SK-N-DZ (cell line): ENCODE measurements at places on chromosomes 12 and 14.

DNA sequence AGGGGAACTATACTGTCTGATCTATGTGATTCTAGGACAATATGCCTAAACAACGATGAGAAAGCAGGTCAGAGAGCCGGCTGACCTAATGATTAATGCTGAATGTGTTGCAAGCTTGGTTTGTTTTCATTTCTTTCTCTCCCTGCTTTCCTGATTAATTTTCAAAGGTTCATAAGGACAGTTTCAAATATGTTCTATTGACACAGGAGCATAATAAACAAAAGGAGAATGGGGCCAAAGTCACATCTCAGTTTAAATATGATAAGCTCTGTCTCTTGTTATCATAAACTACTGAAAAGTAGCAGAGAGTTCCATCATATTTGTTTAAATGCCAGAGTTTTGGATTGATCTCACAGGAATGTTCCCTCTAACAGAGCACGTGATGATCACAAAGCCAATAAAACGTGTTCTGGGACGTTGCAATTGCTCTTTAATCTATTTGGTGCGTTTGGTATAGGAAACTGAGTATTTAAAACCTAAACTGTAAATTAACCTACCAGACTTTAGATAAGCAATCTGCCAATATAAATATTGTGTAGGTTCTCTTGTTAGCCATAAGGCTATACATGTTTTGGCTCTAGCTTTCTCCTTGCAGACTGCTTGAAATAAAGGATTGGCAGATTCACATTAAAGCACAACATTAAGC, 3.7 kb upstream of the HSD17B6 start:
- no peak for DNase-seq

DNA sequence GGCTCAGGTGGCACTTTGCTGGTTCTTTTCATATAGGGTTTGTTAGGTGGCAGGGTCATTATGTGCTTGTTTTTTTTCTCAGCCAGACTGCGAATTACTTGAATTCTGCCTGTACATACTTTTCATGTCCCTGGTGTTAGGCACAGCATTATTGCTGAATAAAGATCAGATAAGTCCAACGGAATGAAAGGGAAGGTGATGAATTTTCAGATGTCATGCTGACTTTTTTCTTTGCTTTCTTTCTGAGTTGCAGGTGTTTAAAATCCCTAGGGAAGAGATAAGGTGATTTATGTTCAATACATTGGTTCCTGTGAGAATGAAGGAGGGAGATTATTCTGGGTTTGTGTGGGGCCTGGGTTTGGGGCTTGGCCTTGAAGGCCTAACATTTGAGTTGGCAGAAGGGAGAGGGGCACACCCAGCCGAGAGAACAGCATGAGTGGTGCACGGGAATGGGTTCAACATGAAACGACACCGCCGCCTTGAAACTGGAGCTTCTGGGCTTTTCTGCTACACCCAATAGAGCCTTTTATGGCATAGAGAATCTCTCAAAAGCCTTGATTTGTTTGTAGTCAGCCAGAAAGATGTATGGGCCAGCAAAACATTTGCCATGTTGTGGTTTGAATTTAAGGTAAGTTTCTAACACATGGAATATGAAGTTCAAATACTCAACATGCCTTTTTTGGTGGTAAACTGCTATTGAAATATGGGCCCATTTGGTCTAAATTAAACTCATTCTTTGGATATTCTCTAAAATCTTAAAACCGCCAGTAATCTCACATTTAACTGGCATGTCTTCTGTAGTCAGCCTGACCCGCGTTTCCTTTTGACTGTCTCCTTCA, 477.0 kb downstream of the PCNX1 start:
- no peak for DNase-seq

DNA sequence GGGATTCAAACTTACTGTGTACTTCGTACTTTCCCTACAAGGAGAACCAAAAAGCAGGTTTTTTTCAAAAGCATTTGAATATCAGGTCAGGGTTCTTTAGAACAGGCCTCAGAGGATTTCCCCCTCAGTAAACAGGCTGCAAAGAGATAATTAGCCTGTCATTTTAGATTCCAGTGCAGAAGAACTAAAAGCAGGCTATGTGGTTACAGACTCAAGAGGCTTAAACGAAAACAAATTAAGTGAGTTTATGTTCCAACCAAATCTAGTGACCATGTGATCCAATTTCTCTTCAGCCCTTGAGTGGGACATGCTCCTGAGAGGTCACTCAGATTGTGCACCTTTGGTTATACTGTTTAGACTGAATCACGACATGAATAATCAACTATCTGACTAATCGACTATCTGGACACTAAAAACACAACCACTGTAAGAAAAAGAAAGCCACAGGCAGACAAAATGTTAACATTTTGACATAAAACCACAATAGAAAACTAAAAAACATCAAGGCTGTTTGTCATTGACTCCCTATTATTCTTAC, 4.5 kb downstream of the TMED8 start:
- DNase-seq, result peak; percentile 7

GRCh38 chr14:69321601-69322330, 61.8 kb downstream of the GALNT16 start:
- DNase-seq, result no peak

- DNase-seq, result peak; percentile 60
Observed at GRCh38 chr14:75132382-75133086, 5.7 kb upstream of the NEK9 start.

- DNase-seq, result peak; percentile 82
Observed at GRCh38 chr12:49583366-49584094, 15.6 kb upstream of the MCRS1 start.

DNA sequence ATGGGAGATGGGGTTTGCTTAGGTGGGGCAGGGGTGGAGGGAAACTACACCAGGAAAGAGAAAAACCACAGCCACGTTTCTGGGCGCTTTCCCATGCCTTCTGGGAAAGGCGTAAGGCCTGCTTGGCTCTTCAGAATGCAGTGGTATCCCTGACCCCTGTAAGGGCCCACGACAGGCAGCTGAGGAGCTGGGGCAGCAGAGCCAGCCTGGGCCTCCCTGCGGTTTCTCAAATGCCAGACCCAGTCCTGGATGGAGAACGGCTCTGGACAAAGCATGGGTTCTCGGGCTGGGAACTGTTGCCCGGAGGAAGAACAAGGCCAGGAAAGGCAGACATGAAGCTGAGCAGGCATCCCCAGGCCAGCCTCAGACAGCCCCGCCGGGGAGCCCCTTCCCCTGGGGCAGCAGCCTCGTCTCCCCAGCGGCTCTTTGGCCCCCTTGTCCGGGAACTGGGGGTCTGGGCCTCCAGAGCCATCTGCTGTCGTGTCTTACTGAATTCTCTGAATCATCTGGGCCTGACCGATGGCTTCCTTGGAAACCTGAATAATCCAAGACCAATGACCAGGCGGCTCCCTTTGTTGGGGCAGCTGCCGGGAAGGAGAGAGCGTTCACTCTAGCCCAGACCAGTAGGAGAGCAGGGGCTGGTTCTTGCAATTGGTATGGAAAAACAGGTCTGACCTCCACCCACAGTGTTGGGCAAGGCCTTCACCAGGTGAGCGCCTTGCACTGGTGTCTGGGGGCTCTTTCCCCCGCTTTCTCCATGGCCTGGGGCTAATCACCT, 64.0 kb upstream of the RIN3 start:
- DNase-seq, result no peak

GRCh38 chr12:125229878-125230530, 164.8 kb downstream of the AACS start:
- DNase-seq, result no peak

DNA sequence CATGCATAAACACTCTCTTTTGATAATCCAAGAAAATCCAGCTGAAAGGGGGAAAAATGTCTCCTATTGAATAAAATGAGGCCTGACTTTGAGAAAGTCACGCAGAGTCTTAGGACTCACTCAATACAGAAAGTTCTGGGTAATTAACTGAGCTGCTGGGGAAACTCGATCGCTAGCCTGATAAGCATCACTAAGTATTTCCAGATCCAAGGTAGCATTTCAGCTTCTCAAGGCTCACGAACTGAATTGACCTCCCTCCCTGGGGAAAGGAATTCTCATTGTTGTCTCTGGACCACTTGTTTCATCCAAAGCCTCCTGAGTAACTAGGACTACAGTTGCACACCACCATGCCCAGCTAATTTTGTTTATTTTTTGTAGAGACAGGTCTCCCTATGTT, 13.8 kb upstream of the ANAPC5 start:
- DNase-seq, result peak; percentile 94

GRCh38 chr14:27184427-27184826, 586.6 kb upstream of the NOVA1 start:
- no peak for DNase-seq

GRCh38 chr12:7352661-7353060, 48.8 kb downstream of the ACSM4 start:
- DNase-seq, result no peak

DNA sequence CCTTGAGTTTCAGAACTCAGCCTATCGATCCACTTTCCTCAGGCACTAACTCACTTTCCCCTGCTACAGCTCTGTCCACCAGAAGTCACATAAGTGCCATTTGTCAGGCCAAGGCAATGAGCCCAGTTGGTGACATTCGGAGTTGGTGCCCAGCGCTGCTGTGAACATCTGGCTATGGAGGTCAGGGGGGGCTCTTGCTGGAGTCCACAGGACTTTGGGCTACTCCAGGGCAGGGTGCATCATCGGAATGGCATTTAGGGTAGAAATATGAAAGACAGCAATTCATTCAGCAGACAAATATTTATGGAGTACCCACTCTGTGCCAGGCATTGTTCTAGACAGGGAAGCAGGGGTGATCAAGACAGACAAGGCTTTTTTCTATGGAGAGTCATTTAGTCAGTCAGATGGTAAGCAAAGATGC, 1.5 kb upstream of the PPP1CC start:
- DNase-seq, result peak; percentile 16

- DNase-seq, result no peak
Observed at GRCh38 chr12:20696181-20696905, 1.2 kb downstream of the SLCO1C1 start.

GRCh38 chr12:104959335-104959841, 1.3 kb upstream of the SLC41A2 start:
- no peak for DNase-seq

DNA sequence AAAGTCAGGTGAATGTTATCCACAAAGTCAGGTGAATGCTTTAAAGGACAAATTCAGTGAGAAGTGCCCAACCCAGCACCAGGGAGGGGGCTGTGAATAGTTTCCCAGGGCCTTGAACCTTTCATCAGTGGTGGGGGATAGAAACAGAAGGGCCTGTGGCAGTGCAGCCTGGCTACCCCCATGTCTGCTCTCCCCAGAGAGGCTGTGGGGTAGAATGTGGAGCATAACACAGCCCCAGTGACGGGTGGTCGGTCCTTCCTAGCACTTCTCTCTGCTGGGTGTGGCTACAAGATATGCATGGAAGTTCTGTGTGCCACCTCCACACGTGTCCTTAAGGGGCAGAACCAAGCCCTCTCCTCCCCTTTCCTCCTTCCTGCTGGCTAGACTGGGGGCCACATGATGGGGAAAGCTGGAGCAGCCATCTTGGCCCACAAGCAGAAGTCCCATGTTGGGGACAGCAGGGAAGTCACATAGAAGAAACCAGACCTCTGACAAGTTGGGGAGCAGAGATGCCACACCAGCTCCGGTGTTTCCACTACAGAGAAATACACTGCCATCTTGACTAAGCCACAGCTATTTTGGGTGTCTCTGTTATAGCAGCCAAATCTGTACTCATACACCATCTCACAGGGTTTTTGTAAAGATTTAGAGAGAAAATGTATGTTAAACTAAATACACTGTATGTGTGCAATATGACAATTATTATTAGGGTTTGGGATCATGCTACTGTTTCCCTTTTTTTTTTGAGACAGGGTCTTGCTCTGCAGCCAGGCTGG, 17.0 kb downstream of the RITA1 start:
- DNase-seq, result no peak

DNA sequence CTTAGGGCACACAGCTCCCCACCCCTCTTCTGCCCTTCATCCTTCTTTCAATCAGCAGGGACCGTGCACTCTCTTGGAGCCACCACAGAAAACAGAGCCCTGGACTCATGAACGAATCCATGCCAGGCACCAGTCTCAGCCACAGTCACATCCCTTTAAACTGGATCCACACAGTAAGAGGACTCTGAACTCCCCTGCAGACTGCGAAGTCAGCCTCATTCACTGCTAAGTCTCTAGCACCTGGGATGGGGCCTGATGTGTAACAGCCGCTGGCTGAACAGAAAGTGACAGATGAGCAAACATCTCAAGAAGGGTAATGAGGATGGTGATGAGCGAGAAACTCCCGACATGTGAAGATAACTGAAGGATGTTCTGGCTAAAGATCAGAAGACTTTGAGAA, 45.8 kb upstream of the IQSEC3 start:
- no peak for DNase-seq

DNA sequence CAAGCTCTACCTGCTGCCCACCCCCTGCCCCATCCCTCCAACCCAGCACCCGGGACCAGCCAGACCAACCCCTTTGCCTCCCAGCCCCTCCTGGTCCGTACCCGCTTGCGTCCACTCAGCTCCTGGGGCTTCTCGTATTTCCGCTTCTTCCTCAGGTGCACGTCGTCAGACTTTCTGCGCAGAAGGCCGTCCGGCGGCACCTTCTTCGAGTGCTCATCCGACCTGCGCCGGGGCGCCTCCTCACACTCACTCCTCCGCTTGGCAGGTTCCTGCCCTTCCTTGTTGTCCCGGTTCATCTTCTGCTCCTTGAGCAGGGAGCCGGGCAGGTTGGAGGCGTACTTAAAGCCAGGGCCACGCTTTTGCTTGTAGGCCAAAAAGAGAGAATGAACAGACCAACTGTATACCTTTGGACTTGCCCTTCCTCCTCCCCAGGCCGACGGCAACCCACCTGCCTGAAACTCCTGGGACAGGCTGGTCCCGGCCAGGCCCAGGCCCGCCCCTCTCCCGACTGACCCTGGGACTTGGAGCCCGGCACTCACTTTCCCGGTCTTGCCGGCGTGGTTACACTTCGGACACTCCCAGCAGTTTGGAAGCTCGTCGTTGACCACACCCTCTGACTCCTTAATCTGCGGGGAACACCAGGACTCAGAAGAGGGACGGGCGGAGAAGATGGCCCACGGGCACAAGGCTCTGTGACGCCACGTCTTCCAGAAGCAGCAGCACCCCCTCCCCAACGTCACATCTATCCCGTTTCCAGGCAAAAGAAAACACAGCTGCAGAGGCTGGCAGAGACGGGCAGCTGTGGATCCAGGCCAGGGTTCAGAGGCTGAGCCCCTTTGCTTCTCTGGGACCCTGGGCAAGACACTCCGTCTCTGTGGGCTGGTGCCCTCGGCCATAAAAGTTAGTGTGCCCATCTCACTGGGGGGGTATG, 44.3 kb downstream of the RNF34 start:
- no peak for DNase-seq

DNA sequence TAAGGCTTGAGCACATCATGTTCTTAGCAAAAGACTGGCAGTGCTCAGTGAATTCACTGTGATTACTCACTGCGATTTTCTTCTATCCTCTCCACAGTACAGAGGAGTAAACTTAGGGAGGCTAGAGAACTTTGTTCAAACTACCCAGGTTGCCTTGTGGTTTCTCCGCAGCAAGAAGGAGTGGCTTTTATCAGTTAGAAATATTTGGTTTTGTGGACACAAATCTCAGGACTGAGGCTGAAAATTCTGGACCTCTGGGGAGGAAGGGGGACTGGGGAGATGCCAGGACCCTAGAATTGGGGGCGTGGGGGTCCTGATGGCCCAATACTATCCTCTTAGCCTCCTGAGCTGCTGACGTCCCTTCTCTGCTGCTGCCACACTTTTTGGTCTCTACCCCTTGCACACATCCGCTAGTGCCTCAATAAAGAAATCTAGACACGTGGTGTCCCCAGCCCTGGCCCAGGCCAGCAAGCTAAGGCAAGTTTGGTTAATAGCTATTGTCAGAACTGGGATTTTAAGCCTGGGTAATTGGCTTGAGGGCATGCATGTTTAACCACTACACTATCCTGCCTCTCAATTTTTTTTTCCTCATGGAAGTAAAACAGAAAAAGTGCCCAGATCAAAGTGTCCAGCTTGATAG, 842 bp downstream of the OAS2 start:
- DNase-seq, result no peak
